Left kidney (tissue), 8 donors: ENCODE measurements at places on chromosomes 4 and X. TPM values are rescaled to one million over a fixed set of nuclear protein-coding genes. Genes with fewer than 3 reads are reported as not detected.

DNA sequence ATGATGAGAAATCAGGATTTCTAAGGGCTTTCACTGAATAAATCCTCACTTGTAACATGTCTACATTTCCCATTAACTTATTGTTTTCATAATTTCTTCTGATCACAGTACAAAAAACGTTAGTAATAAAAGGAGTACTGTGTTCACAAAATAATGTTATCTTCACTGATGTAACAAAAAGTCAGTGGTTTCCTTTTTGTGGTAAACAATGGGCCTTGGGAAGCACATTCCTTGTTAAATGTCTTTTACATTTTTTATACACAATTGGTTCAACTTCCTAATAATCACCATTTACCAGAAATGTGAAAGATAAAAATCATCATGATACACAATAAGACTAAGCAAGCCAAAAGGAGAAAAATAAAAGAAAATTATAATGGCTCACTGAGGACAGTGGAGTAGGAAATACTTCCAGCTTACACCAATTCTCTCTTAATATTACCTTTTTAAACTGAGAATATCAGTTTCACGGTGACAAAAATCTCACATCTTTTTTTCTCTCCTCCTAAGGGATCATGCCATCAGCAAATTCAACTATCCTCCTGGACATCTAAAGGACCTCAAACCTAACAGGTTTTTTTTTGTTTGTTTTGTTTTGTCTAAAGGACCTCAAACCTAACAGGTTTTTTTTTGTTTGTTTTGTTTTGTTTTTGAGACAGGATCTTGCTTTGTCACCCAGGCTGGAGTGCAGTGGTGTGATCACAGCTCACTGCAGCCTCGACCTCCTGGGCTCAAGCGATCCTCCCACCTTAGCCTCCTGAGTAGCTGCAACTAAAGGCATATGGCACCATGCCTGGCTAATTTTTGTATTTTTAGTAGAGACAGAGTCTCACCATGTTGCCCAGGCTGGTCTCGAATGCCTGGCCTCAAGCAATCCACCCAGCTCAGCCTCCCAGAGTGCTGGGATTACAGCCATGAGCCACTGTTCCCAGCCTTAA lies 57.3 kb downstream of the FRYL start:
- no peak for DNase-seq

DNA sequence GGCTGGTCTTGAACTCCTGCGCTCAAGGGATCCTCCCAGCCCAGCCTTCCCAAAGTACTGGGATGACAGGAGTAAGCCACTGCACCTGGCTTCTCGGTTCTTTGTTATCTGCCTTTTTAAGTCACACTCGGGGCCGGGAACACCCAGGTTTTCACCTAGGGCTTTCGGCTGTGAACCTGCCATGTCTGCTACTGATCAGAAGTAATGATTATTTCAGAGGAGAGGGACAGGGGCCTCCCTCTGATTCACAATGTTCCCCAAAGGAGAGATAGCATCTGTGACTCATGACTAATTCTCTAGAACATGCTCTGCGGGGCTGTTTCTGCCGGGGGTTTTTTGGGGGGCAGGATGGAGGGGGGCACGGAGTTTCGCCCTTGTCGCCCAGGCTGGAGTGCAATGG lies 26.9 kb downstream of the CRLF2 start:
- DNase-seq = no peak

DNA sequence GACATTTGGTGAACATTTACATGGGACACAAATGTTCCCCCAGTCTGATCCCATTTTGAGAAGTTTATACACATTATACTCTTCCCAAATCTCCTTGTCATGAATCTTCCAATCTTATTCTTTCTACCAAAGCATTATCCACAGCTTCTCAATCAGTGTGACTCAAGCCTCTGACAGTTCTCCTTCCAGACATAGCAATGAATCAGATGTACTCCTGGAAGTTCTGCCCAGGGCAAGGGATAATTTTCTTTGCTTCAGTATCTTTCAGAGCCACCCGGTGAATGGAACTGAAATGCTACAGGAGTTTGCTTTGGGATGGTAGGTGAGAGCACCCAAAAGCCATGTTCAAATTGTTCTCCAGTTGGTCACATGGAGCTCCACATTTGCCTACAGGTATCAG lies 145.5 kb downstream of the ANXA5 start:
- no peak for DNase-seq

- DNase-seq = no peak
Measured at GRCh38 chr4:89427782-89428181, 120.2 kb upstream of the GPRIN3 start.

GRCh38 chr4:186719925-186720694 lies 3.5 kb downstream of the FAT1 start:
- DNase-seq = no peak

- DNase-seq = no peak
Measured at GRCh38 chr4:151250706-151251105, 26.3 kb upstream of the PRSS48 start.

- no peak for DNase-seq
Measured at GRCh38 chr4:124066595-124066994, 645.9 kb downstream of the ANKRD50 start.

GRCh38 chr4:11010624-11011023 lies 326.1 kb upstream of the CLNK start:
- no peak for DNase-seq

GRCh38 chr4:10115271-10115796 lies 1.3 kb downstream of the WDR1 start:
- DNase-seq = no peak

- no peak for DNase-seq
Measured at GRCh38 chrX:99461223-99461622, 948.9 kb downstream of the PCDH19 start.

DNA sequence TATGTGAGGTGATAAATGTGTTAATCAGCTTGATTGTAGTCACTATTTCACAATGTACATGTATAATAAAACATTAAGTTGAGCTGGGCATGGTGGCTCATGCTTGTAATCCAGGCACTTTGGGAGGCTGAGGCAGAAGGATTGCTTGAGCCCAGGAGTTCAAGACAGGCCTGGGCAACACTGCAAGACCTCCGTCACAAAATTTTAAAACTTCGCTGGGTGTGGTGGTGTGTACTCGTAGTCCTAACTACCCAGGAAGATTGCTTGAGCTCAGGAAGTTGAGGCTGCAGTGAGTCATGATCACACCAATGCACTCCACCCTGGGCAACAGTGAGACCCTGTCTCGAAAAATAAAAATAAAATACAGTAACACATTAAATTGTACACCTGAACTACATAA lies 20.1 kb downstream of the LYAR start:
- DNase-seq = no peak

- peak; percentile 74 for DNase-seq
Measured at GRCh38 chr4:22515888-22516541, at the start of gene ADGRA3. ADGRA3 (minus strand) TSS chr4:22516066; CDS start chr4:22515784, 282 bp downstream.

GRCh38 chr4:109462802-109463201 lies 29.2 kb downstream of the SEC24B start:
- no peak for DNase-seq

SLC34A2 gene
- polyA plus RNA-seq = 27.6 TPM

GAGE13 gene
- not detected for polyA plus RNA-seq

SHOX gene
- 0.12 TPM for polyA plus RNA-seq

HTN1 gene
- polyA plus RNA-seq = 0.07 TPM

C1QTNF7 gene
- polyA plus RNA-seq = 27.6 TPM

ETDA gene
- not detected for polyA plus RNA-seq

ATP2B3 gene
- 0.18 TPM for polyA plus RNA-seq
